ENCODE measurements at places on chromosomes 2 and 18.
A peak's percentile ranks its signal among the peaks of the same experiment; 100 is the strongest.

GRCh38 chr2:109489296-109489695 lies 124.5 kb downstream of the SEPTIN10 start:
- no peak for DNase-seq

DNA sequence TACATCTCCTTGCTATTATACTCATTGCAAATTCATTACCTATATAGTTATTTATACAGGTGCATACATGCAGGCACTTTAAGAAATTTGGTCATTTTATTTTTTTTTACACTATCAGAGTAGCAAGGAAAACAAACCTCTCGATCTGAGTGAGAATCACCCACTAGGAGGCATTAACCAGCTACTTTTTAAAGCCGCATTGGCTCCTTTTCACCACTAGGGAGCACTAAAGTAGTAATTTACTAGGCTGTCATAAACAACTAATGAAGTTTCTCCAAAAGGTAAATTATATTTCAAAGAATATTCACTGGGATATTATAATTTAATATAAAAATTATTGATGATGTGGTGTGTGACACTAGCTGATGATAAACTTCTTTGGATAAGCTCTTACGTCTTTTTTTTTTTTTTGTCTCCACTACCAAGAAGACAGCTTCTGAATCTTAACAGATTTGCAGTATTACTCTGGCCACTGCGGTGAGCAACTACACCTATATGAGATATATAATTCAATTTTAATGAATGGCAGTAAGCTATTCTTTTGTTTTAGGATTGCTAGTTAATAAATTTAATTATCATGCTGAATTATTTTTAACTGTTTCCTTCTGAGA lies 101.9 kb downstream of the NOL4 start:
- DNase-seq: no peak

DNA sequence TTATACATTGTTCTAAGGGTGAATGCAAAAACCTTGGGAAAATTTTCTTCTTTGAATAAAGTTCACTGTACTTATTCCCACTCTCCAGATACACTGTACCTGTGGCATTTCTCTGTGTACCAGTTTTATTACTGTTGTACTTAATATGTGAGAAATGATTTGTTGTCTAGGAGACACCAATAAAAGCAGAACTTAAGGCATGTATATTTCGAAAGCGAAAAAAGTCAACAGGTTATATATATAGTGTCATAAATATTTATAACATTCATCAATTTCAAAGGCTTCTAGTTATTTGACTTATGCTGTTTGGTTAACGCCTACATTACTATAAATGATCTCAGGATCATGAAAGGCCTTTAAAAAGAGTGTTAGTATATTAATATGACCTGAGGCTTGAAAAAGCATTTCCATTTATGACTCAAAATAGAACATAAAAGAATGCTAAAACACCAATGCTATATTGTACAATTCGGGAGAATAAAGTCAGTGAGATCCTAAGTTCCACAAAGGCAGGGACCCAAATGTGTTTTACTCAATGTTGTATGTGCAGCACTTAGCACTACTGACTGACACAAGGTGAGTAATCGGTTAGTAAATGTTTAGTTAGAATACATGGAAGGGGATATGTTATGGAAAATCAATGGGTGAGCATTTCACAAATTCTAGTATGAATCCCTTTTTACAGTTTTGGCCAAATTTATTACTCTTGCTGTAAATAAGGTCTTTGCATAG lies 32.2 kb upstream of the HNRNPA3 start:
- DNase-seq: no peak

- no peak for DNase-seq
Observed at GRCh38 chr2:66463206-66463755, 28.4 kb downstream of the MEIS1 start.

DNA sequence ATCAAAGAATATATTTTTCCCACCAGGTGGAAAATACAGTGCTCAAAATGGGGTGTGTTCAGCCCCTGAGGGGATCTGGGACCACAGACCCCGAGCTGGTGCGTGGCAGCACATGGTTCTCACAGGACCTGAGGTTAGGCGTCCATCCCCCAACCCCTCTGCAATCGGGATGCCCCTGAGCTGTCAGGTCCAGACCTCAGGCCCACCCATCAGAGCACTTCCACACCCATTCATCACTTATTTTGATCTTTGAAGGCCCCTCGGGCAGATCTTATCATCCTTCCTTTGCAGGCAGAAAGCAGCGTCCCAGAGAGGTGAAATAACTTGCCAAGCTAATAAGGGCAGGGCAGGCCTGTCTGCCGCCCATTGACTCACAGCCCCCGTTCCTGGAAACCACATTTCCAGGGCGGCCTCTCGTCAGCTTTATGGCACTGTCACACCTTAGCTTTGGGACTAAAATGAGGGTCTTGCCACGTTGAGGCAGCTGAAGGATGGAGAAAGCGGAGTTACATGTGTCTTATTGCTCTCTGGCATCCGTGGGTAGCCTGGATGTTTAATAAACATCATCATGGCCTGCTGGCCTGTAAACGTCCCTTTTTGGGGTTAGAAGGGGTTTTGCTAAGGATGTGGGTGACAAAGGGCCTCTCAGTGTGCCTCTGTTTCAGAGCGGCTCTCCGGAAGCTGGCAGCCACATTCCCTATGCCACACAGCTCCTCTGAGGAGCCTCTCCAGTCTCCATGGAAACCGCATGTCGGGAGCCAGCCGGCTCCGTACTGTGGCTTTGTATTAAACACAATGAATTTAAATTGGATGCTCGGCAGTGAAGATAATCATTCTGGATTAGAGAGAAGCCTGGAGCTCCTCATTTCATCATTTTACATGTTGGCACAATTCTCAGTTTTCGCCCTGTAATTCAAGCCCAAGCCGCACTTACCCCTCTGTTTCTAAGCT lies 58.3 kb upstream of the MAPRE3 start:
- DNase-seq: no peak

- no peak for DNase-seq
Observed at GRCh38 chr2:160575368-160575767, 81.8 kb upstream of the RBMS1 start.

GRCh38 chr18:56937874-56938430 lies 208.9 kb upstream of the BOD1L2 start:
- DNase-seq: no peak

- no peak for DNase-seq
Observed at GRCh38 chr2:99562516-99562915, 72.7 kb upstream of the REV1 start.

DNA sequence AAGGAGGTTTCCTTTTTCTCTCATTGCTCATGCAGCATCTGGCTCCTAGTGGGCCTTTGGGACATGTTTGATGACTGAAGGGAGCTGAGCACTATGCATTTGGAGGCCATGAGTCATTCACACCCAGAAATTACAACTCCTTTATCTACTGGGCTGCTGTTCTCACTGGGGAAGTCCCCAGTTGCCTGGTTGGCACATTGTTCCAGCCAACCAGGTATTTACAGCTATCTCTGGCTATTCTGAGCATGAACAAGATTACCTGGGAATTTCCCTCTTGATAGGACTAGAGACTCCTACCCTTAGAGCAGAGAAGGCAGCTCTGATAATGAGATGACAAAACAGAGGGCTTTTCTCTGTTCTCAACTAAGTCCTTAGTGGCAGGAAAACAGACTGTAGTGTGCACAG lies 206.5 kb downstream of the SETBP1 start:
- peak; percentile 45 for DNase-seq

GRCh38 chr2:236286873-236287545 lies 22.8 kb upstream of the ASB18 start:
- DNase-seq: no peak

DNA sequence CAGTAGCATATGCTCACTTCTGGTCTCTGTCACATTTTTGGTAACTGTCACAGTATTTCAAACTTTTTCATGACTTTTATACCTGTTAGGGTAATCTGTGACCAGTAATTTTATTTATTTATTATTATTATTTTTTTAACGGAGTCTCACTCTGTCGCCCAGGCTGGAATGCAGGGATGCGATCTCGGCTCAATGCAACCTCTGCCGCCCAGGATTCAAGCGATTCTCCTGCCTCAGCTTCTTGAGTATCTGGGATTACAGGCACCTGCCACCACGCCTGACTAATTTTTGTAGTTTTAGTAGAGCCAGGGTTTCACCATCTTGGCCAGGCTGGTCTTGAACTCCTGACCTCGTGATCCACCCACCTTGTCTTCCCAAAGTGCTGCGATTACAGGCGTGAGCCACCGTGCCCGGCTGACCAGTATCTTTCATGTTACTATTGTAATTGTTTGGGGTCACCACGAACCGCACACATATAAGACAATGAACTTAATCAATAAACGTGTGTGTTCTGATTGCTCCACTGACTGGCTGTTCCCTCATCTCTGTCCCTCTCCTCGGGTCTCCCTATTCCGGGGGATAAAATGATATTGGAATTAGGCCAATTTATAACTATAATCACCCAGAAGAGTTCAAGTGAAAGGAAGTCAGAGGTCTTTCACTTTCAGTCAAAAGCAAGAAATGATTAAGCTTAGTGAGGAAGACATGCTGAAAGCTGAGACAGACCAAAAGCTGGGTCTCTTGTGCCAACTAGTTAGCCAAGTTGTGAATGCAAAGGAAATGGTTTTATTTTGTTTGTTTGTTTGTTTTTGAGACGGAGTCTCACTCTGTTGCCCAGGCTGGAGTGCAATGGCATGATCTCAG lies 22.9 kb downstream of the TGIF1 start:
- DNase-seq: no peak

GRCh38 chr18:35998967-35999366 lies 26.5 kb downstream of the RMP24 start:
- no peak for DNase-seq

DNA sequence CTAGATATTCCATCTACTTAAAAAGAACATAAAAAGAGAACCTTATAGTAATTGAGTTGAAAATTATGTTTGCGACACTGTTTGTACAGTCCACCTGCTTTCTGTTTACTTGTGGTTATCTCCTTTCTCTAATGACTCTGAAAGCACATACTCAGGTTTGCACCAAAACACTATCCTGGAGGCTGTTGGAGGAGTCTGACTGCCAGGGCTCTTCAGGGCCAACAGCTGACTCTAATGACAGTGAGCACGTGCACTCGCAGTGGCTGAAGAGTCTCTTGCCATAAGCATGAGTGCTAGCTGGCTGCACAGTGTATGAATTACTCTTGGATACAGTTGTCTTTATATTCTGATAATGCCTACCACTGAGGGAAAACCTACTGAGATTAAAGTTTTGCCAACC lies 16.7 kb upstream of the GLS start:
- DNase-seq: no peak

DNA sequence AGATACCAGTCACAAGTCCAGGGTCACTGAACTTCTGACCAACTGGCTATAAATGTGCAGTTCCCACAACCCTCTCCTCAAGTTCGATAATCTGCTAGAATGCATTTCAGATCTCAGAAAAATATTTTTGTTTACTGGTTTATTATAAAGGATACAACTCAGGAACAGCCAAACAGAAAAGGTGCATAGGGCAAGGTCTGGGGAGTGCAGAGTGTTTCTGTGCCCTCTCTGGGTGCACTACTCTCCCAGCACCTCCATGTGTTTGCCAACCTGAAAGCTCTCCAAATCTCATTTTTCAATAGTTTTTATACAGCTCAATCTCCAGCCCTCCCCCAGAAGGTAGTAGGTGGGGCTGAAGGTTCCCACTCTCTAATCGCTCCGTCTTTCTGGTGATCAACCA lies 85.2 kb downstream of the SKA1 start:
- DNase-seq: no peak

GRCh38 chr2:236632295-236633218 lies 62.9 kb downstream of the ACKR3 start:
- DNase-seq: no peak

- no peak for DNase-seq
Observed at GRCh38 chr2:176111309-176111663, 4.2 kb downstream of the HOXD11 start.

DNA sequence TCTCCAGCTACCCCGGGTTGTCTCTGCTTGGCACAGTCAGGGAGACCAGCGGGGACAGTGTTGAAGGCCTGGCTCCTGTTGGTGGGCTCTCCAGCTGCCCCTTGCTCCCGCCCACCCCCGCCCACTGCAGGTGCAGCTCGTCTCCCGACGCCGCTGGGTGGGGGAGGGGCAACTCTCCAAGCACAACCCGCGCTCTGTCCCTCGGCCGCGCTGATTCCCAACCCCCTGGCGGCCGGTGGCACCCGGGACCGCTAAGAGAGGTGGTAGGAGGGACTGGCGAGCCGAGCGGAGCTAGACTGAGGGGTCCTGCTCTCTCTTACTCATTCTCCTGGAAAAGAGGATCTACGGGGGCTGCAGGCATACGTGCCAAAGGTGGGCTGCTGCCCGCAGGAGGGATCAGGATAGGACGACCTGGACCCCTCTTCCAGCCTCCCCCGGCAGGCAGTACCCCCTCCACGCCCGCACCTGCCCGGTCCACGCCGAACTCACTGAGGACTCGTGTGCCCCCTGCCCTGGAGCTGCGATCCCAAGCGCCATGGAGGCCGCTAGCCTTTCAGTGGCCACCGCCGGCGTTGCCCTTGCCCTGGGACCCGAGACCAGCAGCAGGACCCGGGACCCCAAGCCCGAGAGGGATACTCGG lies 44.5 kb downstream of the DDX18 start:
- no peak for DNase-seq
